ENCODE measurements at places on chromosomes 4 and X.

DNA sequence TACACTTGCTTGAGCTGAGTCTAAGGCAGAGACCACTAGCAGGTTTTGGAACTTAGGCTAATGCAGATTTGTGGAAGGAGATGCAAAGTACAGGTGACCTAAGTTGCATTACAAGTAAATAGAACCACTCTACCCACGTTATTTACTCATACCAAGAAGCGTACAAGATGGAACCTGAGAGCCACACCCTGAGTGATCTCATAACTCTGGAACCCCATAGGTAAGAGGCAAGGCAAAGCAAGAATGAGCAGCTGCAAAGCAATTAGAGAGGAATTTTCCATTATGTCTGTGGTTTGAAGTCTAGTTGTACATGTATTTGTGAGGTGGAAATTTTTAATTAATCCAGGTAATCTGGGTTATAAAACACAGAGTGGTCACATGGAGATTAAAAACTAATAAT lies 55.4 kb downstream of the CC2D2A start:
- no peak for DNase-seq

DNA sequence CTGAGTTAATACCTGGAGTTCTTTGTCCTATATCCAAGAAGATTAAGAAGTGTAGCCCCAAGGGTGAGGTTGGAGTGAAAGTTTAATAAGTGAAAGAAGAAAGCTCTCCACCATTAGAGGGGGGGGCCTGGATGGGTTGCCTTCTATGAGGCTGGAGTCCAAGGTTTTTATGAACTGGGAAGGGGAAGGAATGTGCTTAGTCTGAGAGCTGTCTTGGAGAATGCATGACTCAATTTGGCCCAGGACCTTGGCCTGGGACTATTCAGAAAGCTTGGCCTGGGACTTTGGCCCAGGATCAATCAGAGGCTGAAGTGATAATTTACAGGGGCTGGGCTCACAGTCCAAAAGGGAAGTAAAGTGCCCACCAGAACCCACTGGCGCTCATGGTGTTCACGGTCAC lies 1049.0 kb upstream of the GRIA3 start:
- no peak for DNase-seq

DNA sequence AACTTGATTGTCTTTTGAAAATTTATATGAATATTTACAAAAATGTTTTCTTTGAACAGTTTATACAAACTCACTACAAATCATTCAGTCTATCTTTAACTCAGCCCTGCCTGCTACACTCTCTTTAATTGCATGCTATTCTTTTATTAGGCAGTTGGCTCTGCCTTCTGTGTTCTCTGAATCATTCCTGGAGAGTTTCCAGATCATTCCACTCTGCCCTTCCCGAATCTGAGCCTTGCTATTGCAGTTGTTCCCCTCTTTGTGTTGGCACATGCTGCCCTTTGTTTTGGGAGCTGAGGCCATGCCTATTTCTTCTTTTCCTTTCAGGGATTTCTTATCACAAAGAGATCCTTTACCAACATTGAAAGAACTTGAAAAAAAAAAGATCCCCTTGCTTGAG lies 8.7 kb upstream of the TECRL start:
- DNase-seq: no peak

GRCh38 chr4:88933414-88934160 lies 123.4 kb downstream of the FAM13A start:
- no peak for DNase-seq

DNA sequence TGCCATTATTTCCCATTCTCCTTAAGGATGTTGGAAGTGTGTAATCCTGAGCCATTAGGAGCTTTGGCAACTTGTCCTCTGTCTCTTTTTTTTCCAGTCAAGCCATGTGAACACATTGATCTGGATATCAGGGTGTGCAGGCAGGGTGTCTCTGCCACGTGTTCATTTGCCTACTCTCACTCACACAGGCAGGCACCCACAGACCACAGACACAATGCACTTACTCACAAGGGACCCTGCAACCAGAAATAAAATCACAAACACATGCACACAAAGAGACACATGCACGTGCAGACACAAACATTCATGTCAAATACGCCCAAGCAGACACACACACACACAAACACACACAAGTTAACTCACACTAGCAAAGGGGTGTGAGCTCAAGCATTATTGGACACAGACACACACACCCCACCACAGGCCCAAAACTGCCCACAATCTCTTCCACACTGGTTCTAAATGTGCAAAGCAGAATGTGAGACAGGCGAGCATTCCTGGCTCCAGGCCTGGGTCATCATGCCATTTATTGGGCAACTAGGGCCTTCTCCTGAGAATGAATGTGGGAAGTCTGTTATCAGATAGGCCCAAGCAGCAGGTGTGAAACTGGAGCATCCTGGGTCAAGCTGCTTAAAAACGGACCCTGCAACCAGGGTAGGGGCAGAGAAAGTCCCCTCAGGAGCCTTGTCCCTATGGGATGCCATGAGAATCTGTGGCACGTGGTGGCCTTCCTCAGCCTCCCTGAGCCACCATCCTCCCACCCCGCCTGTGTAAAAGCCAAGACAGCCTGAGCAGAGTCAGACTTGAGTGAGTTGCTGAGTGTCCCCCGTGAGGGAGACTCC lies 63.4 kb downstream of the NBDY start:
- DNase-seq: peak; percentile 12

- DNase-seq: no peak
These were observed 360.7 kb downstream of the BMPR1B start for GRCh38 chr4:95118497-95118896.

DNA sequence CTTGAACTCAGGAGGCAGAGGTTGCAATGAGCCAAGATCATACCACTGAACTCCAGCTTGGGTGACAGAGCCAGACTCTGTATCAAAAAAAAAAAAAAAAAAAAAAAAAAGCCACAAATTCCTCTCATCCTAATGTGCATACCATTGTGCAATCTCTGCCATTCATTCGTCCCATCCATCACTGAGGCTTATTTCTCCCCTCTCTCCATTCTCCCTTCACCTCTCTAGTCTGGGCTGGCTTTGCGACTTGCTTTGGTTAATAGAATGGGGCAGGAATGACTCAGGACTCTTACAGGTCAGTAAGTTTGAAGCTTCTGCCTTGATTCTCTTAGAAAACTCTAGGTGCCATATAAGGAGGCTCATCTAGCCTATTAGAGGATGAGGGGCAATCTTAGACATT lies 60.3 kb upstream of the DDX3X start:
- no peak for DNase-seq

DNA sequence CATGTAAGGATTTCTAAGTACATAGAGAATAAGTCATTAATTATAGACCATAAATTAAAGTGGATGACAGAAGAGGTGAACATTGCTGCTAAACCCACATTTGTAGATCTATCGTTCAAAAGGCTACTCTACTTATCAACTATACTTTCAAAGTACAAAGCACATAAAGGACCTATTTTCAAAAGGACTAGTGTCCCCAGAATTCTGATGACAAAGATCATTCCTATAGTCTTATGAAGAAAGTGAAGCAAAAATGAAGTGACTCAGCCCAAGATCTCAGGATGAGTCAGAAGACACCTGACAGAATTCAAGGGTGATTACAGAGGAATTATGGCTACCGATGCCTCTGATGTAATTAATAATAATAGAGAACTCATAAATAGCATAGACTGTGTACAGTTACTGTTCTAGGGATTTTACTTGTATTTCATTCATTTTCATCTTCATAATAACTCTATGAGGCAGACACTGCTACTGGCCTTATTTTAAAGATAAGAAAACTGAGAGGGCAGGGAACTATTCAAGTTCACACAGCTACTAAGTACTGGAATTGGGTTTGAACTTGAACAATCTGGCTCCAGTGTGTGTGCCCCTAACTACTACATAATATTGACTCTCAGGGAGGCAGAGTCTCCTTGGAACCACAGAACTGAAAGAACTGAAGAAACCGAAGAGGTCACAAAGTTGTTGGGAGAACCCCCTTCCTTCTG lies 17.1 kb downstream of the USP46 start:
- DNase-seq: no peak

GRCh38 chrX:1416327-1416784 lies 24.4 kb upstream of the SLC25A6 start:
- DNase-seq: no peak

DNA sequence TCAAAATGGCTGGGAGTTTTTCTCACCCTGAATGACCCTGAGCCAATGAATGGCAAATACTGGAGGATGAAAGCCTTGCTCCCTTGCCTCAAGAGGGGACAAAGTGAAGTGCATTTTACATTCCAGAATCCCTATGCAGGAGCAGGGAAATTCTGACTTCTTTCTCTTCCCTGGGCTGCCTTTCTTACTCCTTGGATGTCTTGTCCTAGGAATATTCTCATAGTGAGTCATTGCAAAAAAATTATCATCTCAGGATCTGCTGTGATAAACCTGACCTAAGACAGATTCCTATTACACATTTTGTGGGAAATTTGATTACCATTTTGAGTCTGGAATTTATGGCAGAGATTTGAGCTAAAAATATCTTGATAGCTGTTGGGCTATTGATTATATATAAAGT lies 199.9 kb downstream of the TMA16 start:
- no peak for DNase-seq

GRCh38 chr4:112110059-112110425 lies 35.2 kb upstream of the FAM241A start:
- DNase-seq: no peak

Measured in activated CD8-positive, alpha-beta memory T cell treated with anti-CD3 and anti-CD28 coated beads, Interleukin-2, amount 50 U/mL, for 48 hours (primary cell).